Activated CD8-positive, alpha-beta memory T cell treated with anti-CD3 and anti-CD28 coated beads for 4 hours (primary cell): ENCODE measurements at places on chromosomes 7 and 10.

GRCh38 chr10:45246522-45246921 is 68.9 kb downstream of the OR13A1 start:
- DNase-seq: no peak

DNA sequence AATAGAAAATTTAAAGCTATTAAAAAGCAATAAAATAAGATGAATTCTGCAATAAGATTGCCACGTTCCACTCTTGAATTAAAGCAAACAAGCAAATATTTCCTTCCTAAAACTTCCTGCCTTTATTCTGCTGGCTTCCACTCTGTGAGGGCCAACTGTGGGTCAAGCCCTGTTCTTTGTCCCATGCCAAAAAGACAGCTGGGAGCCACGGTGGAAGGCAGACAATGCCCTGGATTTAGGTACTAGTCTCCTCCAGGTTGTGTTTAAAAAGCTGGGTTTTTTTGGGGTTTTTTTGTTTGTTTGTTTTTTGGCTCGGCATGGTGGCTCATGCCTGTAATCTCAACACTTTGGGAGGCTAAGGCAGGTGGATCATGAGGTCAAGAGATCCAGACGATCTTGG is 39.1 kb downstream of the LRRTM3 start:
- no peak for DNase-seq

DNA sequence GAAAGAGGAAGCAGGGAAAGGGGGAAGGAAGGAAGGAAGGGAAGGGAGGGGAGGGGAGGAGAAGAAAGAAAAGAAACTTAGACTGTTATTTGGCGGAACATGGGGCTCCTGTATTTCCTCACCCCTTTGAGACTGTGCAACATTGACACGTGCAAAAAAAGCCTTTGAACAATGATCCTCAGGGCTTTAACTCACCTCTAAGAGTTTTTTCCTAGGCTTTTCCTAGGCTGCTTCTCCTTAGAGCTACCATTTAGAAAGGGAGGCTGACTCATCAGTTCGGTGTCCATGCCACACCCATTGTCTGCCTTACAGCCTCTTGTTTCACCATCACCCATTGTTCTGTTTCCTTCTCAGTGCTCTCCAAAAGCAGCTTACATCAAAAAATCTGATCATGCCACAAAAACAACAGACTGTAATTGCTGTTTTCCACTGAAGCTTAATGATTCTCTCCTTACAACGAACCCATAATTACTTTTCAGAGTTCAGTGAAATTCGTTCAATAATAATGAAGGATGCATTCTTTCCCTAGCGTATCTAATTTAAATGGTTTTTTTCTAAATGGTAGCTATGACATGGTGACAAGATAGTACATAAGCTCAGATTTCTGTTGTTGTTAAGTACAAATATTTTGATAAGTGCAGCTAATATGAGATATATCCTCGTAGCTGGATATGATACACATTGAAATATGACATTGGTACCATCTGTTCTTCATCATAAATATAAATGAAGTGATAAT is 90.8 kb downstream of the PRLHR start:
- DNase-seq: no peak

DNA sequence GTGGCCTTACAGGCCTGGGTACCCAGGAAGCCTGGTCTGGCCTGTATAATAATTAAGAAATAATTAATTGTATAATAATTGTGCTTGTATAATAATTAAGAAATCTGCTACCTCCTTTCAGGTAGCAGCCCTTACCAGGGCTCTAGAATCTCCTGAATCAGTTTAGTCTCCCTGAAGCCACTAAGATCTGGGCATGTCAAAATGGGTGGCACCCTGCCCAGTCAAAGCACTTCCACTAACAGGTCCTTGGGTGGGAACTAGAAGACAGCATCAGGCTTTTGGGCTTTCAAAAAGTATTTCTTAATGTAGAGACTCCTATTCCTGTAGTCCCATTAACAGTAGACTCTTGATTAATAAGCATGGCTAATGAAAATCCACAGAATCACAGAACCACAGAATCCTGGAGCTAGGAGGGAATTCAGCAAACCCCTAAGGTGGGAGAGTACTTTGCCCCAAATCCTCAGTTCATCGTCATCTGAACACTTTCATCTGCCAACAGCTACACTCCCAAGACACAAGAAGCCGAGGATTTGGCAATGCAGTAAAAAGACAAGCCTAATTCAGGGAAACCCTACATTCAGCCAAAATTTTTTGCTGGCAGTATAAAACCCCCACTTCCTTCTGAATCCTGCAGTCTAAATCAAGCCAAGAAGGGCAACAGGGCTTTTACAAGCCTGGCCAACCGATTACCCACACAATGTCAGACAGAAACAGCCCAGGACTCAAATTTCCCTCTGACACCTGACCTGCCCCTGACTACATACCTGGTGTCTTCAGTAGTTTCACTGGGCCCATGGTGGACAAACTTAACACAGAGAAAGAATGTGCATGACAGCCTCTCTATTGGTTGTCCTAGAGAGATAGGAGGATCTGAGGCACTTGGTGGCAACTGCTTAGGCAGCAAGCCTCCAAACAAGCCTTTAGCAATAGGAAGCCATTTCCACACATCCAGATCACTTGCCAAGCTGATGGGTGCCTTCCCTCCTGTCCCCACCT is 5.9 kb upstream of the IL6 start:
- DNase-seq: no peak

GRCh38 chr7:132351954-132352499 is 224.2 kb downstream of the PLXNA4 start:
- DNase-seq: no peak

DNA sequence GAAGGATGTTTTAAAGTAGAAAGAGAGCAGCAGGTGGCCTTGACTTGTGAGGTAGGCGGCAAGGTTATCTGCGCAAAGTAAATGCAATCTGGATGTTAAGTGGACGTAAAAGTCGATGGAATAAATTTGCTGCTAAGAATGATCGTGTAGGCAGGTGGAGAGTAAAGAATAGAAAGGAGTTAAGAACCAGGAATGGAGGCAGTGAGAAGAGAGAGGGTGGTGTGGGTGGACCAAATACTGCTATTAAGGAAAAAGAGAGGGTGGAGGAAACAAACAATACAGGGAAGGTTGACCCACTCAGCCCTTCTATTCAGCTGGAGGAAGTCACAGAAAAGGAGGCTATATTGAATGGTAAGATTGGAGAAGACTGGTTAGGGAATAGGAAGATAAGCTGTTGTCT is 1.9 kb upstream of the CUL1 start:
- DNase-seq: no peak

DNA sequence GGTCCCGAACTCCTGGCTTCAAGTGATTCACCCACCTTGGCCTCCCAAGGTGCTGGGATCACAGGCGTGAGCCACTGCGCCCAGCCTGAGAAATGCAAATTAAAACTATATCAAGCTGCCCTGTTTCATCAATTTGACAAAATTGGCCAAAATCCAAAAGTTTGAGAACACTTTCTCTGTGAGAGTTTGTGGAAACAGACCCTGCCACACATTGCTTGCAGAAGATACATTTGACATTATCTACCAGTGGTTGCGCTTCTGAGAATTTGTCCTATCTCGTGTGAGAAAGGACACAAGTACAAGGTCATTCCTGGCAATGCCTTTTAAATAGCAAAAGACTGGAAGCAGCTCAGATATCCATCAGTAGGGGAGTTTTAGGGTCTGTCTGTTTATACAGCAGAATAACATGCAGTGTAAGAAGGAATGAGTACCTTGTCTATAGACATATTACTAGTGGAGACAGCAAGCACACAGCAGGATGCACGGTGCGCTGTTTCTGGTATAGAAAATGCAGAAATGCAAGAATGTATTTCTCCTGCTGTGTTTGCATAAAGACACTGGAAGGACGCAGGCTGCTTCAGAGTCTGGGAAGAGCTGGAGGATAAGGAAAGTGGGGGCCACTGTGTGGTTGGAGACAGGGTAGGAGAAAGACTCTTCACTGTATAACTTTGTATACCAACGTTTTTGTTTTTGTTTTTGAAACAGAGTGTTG is 4.3 kb downstream of the LHPP start:
- DNase-seq: no peak

- no peak for DNase-seq
These were observed 3.3 kb upstream of the CUEDC2 start for GRCh38 chr10:102435529-102436233.

- DNase-seq: no peak
These were observed 209.3 kb upstream of the PLXDC2 start for GRCh38 chr10:19606968-19607367.

- DNase-seq: no peak
These were observed 129.7 kb downstream of the SAMD9 start for GRCh38 chr7:92988051-92988450.

DNA sequence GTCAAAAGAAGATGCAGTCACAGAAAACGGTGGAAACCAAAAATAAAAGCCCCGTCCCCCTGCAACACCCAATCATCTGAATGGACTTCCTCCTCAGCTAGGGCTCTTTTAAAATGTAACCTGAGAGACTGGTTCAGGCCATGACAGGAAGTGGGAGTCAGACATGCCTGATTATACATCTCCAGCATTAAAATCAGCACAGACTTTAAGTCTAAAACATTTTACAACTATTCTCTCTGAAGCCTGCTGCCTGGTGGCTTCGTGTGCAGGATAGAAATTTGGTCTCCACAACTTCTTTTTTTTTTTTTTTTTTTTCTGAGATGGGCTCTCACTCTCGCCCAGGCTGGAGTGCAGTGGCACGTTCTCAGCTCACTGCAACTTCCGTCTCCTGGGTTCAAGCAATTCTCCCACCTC is 30.3 kb downstream of the HACD1 start:
- DNase-seq: no peak

DNA sequence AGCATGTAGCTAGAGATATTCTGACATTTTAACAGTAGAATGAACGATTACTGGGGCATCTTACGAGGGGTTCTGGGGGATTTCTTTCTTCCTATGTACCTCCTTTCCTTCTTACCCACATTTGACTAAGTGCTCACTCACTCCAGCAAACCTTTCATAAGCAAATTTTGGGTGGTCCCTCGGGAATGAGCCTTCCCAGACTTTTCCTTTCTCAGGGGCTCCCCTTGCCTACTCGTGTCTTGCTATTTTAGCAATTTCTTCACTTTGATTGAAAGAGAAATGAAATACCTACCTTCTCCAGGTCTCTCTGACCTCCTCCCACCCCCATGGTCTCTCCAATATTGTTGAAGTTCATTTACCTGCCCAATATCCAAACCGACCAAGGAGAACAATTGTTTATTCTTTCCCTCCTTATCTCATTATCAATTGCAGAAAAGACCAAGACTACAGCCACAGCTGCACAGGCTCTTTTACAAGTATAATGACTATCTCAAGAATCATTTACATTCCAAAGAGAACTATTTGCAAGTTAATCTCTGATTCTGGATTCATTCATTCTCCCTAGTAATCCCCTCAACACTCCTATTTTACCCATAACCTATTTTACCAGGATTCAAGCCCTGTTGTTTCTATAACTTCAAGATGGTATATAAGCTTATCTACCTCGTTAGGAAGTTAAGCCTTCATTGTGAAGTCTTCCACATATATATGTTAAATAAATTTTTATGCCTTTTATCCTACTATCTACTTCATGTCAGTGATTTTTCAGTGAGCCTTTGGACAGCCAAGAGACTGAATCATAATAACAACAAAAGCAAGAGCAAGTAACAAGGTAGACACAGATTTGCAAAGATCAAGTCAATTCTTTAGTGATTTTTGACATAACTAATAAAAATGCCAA is 480.6 kb downstream of the IPMK start:
- no peak for DNase-seq

DNA sequence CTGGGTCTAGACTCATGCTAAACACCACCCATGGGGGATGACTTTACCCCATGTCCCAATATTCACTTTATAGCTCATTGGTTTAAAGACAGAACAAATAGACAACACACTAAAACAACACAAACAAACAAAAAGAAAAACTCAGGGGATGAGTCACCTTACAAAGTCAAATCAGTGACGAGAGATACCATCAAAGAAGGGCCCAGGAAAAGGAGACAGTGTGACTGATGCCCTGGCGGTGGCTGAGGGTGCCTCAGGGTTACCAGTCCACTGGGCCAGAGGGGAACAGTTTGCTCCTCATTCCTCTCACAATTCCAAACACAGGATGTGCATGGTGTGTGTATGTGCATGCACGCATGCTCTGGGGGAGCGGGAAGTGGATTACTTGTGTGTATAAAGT is 171.3 kb upstream of the PRKCQ start:
- DNase-seq: no peak

GRCh38 chr7:145915679-145916078 is 200.9 kb upstream of the CNTNAP2 start:
- DNase-seq: no peak

GRCh38 chr10:72334196-72334824 is 20.4 kb downstream of the DNAJB12 start:
- DNase-seq: no peak

GRCh38 chr10:124624895-124625294 is 119.3 kb downstream of the FAM53B start:
- no peak for DNase-seq

DNA sequence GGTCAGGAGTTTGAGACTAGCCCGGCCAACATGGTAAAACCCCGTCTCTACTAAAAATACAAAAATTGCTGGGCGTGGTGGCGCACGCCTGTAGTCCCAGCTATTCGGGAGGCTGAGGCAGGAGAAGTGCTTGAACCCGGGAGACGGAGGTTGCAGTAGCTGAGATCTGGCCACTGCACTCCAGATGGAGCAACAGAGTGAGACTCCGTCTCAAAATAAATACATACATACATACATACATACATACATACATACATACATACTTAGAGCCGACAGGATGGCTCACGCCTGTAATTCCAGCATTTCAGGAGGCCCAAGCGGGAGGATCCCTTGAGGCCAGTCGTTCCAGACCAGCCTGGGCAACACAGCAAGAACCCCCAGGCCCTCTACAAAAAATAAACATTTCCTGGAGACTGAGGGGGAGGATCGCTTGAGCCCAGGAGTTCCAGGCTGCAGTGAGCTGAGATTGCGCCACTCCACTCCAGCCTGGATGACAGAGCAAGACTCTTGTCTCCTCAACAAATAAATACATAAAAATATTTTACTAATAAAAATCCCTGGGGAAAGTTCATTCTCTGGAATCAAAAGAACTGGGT is 90.9 kb upstream of the TNRC18 start:
- no peak for DNase-seq

- DNase-seq: no peak
These were observed 17.4 kb downstream of the IRF5 start for GRCh38 chr7:128954830-128955802.
